Stimulated activated CD4-positive, alpha-beta T cell treated with anti-CD3 and anti-CD28 coated beads, Interleukin-2, amount 100 ng/mL, for 48 hours (primary cell): ENCODE measurements at places on chromosomes 7 and 10.

- DNase-seq, result no peak
Observed at GRCh38 chr7:2013381-2014311, 219.1 kb downstream of the MAD1L1 start.

DNA sequence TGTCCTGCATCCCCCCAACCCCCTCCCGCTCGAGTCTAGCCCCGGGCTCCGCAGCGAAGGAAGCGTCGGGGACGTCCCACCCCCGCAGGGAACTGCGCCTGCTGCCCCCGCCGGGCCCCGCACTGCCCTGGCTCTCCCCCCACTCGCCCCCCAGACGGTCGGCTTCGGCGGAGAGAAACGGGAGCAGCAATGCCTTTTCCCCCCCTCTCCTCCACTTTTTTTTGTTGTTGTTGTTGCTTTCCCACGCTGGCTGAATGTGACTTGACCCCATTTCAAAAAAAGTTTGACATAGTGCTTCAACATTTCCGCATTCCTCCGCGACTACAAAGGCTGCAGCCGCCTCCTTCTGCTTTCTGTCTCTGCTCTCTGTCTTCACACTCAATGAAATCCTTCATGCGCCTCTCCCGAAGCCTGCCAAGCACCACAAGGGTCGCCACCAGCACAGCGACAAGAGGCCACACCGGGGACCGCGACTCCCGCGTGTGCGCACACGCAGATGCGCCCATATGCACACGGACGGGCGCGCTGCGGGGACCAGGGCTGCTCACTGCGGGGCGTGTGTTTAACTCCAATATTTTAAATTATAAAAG is 1.0 kb downstream of the CDK6 start:
- DNase-seq, result peak; percentile 36

- no peak for DNase-seq
Observed at GRCh38 chr7:41148521-41148951, 554.4 kb downstream of the INHBA start.

- no peak for DNase-seq
Observed at GRCh38 chr10:14800397-14800796, 25.7 kb upstream of the FAM107B start.

DNA sequence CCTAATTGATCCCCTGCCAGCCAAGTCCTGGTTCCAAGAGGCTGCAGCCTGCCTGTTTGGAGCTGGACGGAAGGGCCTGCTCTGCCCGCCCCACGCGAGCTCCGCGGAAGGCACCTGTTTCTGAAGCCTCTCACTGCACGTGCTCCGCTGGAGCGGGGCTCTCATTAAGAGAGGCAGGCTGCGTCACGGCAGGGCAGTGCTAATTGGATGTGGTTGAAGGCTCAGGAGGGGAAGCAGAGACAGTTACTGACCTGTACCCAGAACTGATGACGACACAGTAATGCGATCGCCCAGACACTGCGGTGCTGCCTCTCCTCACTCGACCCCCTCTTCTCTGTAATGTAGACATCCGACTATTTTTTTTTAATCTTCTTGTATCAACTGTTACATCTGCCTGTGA is 411.1 kb upstream of the MGMT start:
- DNase-seq, result no peak

DNA sequence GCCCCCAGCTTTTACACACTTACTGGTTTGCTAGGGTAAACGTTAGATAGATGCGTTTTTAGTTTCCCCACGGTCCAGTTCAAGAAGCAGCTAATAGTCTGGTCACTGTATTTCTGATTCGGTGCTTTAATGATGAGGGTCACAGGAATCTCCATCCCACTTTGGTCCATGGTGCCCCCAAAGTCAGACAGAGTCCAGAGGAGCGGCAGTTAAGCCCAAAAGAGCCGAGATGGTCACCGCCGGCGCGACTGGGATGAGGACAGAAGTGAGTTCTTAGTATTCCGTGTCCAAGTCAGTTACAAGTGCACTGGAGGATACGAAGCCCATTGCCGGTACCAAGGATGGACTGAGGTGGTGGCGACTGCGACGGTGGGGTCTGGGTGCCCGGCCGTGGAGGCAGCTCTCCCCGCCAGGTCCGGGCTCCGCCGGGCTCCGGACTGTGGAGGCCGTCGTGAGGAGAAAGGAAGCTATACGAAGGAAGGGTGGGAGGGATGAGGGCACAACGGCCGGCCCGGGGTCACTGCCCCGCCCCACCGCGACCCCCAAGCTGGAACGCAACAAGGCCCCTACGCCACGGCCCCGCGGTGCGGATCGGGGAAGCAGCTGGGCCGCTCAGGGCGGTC is 663 bp downstream of the HERPUD2 start:
- DNase-seq, result no peak
